ENCODE measurements at places on chromosomes 2 and 18. TPM values are rescaled to one million over a fixed set of nuclear protein-coding genes. Genes with fewer than 3 reads are reported as not detected.

Gene DYTN
- polyA plus RNA-seq, result not detected

Gene OR6B2
- polyA plus RNA-seq, result not detected

Gene NPAS2
- 12.6 TPM for polyA plus RNA-seq

Gene BARD1
- polyA plus RNA-seq, result 0.25 TPM

Gene FBXO48
- polyA plus RNA-seq, result 1.1 TPM

Gene DPP4
- 0.20 TPM for polyA plus RNA-seq
